ENCODE measurements at places on chromosomes 13 and 19.

- DNase-seq: no peak
These were observed 3.8 kb downstream of the KDM4B start for GRCh38 chr19:4972509-4973230.

DNA sequence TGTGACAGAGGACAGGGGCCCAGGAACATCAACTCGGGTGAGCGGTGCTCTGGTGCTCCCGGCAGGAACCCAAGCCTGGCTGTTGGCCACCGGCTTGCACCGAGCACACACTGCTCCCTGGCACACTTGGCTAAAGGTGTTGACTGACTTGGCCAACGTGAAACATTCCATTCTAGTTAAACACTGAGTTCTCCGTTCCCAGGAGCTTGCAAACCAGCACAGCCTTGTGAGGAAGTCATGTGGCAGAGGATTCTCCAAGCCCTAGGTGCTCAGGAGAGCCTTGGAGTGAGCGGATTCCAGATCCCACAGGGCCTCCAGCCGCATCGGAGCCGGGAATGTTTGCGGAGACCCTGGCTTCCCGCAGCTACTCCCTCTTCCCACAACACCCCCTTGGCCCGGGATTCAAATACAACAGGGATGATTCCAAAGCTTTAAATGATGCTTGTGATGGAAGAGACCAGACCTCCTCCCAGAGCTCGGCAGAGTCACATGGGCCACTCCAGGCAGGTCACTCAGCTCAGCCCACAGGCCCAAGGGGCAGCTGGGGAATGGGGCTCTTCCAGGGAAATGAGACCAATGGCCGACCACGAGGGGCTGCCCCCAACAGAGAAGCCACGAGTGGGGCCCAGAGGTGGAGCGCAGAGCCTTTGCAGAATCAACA lies 2.9 kb downstream of the C13orf46 start:
- DNase-seq: no peak

- peak; percentile 60 for DNase-seq
These were observed 814 bp downstream of the S1PR2 start for GRCh38 chr19:10230173-10230860.

DNA sequence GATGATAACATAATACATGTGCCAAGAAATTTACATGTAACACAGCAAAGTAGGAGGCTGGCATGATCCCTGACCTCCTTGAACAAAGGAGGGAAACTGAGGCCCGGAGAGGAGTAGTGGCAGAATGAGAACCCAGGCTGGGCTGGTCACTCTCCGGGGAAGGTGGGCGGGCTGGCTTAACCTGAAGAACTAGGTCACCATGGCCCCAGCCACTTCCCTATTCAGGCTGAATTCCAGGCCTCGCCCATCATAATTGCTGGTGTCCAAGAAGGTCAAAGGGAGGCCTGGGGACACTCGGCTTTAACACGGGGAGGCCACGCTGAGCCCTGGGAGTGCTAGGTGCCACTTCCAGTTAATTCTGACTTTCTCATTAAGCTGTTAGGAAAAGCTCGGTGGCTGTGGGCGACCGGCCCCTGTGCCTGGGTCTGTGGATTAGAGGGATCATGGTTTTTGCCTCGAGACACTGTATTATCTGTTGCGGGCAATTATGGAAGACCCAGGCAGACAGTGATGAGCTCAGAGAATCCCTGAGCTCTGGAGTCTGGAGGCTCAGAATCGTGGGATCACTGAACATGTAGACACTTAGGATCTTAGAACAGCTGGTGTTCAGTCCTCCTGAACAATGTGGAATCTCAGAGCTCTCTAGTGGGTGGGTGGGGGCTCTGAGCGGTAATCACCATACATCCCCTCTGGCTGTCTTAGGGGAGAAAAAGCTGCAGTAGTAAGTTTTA lies 5.0 kb upstream of the TINCR start:
- DNase-seq: no peak

- no peak for DNase-seq
These were observed at the start of gene EFNA2 for GRCh38 chr19:1285737-1286360. Gene EFNA2 (plus strand): TSS chr19:1285873. CDS start chr19:1286169, 296 bp downstream.

GRCh38 chr13:87302931-87303330 lies 368.2 kb upstream of the SLITRK5 start:
- DNase-seq: no peak

DNA sequence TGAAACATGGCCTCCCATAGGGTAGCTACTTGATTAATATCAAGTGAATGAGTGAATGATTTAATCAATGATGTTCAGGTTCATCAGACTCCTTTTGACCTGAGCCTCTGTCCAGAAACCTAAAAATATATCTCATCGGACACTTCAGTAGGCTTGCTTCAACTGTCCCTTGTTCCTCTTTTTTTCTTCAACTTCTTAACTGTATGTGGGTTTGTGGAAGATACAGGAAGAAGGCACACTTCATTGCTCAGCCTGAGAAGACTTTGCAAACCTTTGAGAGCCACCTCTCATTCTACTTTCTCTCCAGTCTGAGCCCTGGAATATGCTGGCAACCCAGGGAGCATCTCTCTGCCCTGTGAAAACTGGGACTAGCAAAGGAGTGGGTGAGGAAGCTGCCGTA lies 557.0 kb downstream of the FGF9 start:
- no peak for DNase-seq

DNA sequence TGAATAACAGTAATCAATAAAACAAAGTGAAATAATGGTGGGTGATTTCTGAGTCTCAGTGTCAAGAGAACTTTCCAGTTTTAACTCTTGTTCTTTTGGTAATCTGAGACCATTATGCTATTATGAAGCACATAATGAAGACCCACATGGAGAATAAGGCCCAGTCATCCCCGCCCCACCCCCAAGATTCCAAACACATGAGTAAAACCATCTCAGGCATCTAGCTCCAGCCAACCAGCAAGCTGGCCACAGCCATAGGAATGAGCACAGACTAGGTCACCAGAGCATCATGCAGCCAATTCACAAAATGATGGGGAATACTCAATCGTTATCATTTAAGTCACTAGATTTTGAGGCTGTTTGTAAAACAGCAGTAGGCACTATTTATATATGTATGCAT lies 1769.0 kb upstream of the PCDH20 start:
- no peak for DNase-seq

DNA sequence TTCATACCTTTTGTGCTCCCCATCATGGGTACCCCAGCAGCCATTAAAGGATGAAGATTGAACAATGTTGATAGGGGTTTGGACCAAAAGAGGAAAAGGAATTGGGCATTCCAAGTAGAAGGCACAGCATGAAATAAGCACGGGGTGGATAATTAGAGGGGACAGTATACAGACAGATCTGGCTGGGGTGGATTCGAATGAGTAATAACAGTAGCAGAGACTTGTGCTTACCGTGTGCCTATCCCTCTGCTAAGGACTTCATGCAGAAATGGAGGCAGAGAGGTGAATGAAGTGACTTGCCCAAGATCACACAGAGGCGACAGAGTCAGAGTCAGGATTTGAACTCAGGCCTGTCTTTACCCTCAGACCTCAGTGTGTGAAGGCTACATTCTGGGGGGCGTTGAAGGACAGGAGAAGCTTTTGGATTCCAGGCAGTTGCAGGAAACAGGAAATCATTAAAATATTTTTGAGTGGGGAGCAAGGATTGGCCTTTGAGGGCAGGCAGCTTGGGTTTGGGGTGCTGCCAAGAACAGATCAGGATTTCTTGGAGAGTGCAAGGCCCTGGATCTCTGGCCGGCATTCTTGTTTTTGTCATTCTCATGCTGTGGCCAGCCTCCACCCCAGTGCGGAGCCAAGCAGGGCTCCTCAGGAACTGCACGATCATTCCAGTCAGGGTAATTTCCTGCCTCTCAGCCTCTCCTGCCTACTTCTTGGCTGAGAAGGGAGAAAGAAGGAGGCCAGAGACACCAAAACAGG lies 18.7 kb downstream of the PAF1 start:
- DNase-seq: no peak

- peak; percentile 58 for DNase-seq
These were observed at the start of gene UNC13A for GRCh38 chr19:17687857-17688784. Gene UNC13A (minus strand): TSS chr19:17688354. CDS start chr19:17688199, 155 bp downstream.

DNA sequence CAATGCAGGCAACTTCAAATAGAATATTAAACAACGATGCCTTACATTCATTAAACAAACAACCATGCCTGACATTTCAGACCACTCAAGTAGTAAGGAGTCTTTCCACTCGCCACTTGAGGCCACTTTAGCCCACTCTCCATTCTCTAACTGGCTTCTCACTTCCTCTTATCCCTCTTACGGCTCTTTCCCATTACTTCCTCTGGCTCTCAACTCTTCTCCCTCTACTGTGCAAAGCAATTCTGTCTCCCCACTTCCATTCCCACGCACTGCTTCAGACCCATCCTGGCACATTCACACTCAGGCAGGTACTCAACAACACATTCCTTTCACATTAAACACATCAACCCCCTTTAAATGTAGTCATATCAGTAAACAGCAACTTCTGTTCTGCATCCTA lies 229.8 kb upstream of the IPO5 start:
- DNase-seq: no peak

DNA sequence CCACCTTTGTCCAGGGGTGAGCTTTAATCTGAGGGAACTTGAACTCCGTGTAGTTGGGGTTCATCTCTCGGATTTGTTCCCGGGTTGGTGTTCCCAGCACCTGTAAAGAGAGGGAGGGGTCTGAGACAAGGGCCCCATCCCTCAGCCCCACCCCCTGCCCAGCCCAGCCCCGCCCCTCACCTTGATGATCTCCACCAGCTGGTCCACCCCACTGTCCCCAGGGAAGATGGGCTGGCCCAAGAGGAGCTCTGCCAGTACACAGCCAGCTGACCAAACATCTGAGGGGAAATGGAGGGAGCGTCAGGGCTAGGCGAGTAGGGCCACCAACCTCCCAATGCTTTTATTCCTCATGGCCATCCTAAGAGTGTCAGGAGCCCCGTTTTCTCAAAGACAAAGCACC lies 9.3 kb downstream of the GSK3A start:
- no peak for DNase-seq

DNA sequence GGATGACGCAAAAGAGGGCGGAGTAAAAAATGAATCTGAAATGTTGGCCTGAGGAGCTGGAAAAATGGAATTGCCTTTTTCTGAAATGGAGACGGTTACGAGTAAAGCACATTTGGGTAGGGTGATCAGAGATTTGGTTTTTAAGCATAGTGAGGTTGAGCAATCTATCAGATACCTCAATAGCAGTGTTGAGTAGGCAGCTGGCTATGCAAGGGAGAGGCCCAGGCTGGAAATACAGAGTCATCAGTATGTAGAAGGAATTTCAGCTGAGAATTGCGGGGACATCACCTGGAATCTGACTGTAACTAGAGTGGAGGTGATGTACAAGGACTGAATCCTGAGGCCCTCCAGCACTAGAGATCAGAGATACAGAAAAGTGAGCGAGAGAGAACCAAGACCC lies 224.8 kb downstream of the LMO7 start:
- no peak for DNase-seq

GRCh38 chr19:8238251-8238650 lies 29.1 kb downstream of the CERS4 start:
- no peak for DNase-seq

- DNase-seq: no peak
These were observed 6.2 kb downstream of the ZNF708 start for GRCh38 chr19:21323000-21323399.

GRCh38 chr13:50921706-50922105 lies 12.1 kb downstream of the RNASEH2B start:
- no peak for DNase-seq

DNA sequence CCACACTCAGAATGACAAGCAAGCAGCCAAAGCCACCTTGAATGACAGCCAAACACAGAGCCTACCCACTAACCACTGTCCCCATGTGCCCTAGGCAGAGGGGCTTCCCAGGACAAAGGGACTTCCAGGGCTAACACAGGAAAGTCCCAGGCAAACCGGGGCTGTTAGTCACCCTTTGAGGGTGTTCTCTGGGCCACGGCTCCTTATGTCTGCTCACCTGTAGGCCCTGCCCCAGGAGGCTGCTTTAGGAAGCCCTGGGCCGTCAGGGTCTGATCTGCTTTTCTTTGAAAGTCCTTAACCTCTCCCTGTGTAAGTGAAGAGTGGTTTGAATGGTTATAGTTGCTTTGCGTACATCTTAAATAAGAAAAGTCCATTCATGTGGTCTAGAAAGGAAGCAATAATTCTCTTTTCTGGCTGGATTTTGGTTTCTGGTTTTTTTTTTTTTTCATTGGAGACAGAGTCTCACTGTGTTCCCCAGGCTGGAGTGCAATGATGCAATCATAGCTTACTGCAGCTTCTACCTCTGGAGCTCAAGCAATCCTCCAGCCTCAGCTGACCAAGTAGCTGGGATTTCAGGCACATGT lies 161.4 kb downstream of the EFNB2 start:
- no peak for DNase-seq

- no peak for DNase-seq
These were observed 42.2 kb upstream of the VSTM2B start for GRCh38 chr19:29483641-29483920.

DNA sequence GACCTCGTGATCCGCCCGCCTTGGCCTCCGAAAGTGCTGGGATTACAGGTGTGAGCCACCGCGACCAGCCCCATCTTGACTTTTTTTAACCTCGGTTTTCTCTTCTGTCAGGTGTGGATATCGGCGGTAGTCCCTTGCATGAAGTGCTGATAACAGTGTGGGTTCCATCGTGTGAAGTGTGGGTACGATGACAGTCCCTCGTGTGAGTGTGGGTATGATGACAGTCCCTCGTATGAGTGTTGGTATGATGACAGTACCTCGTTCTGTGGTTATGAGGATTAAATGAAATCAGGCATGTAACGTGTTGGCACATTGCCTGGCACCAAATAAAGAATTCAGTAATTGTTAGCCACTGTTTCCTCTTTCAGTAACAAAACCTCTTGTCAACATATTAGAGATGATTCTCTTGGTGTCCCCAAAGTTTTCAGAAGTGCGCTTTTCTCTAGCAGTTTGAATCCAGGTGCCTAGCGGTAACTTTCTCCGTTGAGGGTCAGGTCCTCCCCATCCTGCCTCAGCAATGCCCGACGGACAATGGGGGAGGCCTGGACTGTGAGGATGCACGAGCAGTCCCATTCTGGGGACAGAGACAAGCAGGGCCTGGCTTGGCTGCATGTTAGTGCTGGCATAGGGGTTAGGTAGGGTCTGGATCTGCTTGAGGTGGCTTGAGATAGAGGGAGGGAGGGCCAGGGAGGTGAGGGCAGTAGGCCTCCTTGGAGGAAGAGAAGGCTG lies 15.3 kb downstream of the GATAD2A start:
- DNase-seq: no peak

- peak; percentile 14 for DNase-seq
These were observed 83.6 kb upstream of the ARHGEF7 start for GRCh38 chr13:111031531-111031961.

- no peak for DNase-seq
These were observed 4.1 kb downstream of the DAZAP1 start for GRCh38 chr19:1411255-1412191.

All from stimulated activated CD4-positive, alpha-beta T cell treated with anti-CD3 and anti-CD28 coated beads, Interleukin-2, amount 100 ng/mL, for 24 hours (primary cell).